ENCODE measurements at places on chromosomes 12 and 14.
A peak's percentile ranks its signal among the peaks of the same experiment; 100 is the strongest.

DNA sequence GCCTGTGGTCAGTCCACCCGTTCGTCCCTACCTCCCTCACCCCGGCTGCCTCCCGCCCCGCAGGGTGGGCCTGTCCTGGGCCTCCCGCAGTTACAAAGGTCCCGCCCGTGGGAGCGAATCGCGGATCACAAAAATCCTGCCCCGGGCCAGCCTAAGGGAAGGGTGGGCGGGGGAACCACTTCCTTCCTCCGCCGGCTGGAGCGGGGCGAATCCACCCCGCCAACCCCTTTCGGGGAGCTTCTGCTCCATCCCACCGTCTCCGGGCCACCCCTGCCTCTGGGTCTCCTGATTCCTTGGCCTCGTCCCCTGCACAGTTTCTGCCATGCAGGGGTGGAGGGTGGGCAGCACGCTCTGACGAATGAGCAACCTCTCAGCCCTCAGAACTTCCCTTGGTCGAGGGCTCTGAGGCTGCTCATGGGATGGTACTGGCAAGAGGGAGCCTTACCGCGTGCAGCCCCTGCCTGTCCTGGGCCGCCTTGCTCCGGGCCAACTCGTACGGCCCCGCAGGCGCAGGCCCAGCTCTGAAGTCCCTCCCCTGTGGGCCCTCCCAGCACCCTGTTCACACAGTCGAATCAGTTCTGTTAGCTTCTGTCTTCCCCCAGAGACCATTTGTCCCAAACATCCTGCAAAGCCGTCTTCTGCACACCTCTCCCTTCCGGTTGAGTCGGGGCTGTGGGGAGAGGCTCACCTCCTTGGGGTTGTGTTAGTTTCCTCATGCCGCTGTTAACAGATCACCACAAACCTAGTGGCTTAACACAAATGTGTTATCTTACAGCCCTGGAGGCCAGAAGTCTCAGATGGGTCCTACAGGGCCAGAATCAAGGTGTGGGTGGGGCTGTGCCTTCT lies 589 bp upstream of the HVCN1 start:
- peak; percentile 37 for DNase-seq

- no peak for DNase-seq
Measured at GRCh38 chr12:12408265-12408690, 51.4 kb downstream of the BORCS5 start.

GRCh38 chr12:25041006-25041741 lies 92.3 kb upstream of the BCAT1 start:
- DNase-seq: no peak

DNA sequence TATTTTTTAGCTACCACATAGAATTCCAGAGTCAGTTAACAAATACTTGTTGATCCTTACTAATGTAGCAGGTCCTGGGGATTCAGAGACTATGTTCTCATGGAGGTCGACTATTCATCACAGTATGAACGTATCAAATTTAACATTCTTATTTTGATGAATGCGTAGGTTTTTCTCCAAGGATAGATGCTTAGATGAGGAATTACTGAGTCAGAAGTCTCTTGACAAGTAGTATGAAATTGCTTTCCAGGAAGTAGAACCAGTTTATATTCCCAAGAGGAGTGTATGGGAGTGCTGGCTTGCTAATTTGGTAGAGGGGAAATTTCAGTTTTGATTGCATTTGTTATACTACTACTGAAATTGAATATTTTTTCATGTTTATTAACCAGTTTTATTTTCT lies 42.8 kb upstream of the CRADD start:
- DNase-seq: no peak

DNA sequence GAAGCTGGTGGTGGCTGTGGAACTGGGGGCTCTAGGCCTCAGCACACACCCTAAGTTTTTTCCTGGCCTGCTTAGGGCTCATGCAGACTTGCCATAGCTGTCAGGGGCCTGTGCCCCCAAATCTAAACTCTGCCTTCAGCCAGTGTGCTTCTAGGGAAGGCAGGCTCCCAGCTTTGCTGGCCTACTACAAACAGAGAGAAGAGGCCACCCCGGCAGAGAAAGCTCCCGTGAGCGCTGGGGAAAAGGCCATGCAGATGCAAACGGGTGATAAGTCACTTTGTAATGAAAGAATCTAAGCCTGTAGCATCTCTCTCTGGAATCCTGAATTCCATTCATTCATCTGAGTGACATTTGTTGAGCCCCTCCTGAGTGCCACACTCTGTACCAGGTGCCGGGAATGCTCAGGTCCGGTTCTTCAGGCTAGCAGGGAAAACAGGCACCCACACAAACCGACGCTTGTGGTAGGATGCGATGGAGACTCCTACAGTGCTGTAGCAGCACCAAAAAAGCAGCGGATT lies 29.9 kb downstream of the JDP2 start:
- no peak for DNase-seq

GRCh38 chr12:101967506-101967905 lies 90.1 kb downstream of the DRAM1 start:
- peak; percentile 21 for DNase-seq

- DNase-seq: no peak
Measured at GRCh38 chr12:120485961-120486881, 9.7 kb upstream of the DYNLL1 start.

DNA sequence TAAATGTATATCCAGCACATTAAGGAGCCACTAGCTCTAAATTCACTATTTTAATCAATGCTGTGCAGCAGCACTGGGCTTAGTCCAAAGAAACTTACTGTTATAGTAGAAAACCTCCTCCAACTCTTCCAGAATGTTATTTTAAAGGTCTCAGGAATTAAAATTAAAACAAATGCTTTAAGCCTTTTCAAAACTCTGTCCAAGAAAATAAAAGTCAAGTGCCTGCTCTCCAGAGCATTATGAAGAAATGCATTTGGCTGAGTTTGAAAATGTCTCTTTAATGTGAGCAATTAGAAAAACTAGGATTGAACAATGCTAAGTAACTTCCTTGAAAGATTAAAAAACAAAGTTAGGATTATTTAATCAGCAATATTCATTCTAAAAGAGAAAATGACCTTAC lies 322.4 kb upstream of the DCN start:
- no peak for DNase-seq

- DNase-seq: peak; percentile 42
Measured at GRCh38 chr12:48999371-49000131, at the start of gene DDN. DDN (minus strand) TSS chr12:48999375; CDS start chr12:48999287, 88 bp downstream.

- DNase-seq: no peak
Measured at GRCh38 chr14:68036202-68036601, 216.6 kb downstream of the RAD51B start.

DNA sequence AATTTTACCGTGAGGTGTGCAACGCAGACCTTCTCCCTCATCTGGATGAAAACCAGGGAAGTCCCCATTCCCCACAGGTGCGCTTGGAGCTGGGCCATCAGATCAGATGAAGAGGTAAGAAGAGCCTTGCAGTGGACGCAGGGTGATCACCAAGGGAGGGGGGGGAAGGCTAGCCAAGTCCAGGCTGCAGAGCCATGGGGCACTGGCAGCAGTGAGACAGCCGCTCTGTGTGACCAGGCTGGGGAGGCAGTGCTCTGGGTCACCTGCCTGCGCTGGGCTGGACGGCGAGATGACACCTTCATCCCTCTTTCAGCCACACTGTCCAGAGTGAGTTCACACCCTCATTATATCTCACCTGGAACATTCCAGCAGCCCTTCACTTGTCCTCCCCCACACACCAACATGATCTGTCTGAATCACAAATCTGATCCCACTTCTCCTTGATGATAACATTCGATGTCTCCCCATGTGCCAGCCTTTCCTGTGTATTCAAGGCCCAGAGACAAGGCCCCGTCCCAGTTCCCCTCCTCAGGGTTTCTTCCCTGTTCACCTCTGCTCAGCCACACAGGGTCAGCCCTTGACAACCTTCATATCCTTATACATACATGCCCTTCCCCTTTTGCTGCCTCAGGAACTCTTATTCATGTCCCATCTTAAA lies 65.9 kb upstream of the VASH1 start:
- no peak for DNase-seq

GRCh38 chr14:93787465-93788292 lies 606 bp downstream of the PRIMA1 start:
- DNase-seq: no peak

DNA sequence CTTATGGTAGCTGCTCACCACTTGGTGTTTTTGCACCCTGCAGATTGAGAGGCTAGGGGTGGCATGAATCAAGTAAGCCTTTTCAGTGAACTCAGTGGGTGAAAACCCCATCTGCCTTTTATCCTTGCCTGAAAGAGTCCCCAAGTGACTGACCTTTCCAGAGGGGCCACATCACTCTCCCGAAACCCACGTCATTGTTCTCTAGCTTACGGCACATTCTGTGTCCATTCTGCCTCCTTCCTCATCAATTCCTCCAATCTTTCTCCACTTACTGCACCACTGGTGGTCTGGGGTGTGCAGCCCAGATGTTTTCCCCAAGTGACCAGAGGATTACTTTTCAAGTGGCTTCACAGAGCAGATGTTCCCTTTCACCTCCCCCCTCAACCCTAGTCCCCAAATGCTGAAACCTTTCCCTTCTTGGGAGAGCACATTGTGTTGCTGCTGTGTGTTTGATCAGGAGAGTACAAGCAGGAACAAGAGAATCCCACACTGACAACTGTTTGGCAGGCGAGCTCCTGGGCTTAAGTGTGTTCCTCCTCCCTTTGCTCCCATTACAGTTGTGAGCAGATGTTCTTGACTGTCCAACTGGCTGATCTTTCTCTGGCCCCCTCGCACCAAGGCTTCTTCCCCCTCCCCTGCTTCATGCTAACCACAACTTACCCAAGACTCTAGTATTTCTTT lies 138.0 kb upstream of the IGF1 start:
- DNase-seq: no peak

DNA sequence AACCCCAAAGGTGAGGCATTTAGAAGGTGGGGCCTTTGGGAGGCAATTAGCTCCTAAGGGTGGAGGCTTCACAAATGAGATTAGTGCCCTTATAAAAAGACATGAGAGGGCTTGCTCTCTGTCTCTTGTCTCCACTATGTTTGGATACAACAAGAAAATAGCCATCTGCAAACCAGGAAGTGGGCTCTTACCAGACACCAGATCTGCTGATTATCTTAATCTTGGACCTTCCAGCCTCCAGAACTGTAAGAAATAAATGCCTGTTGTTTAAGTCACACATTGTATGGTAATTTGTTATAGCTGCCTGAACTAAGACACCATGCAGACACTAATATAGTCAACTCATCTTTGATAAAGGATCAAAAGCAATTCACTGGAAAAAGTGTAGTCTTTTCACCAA lies 34.4 kb downstream of the TMEM116 start:
- no peak for DNase-seq

- no peak for DNase-seq
Measured at GRCh38 chr14:62123961-62124360, 361.7 kb downstream of the SNAPC1 start.

DNA sequence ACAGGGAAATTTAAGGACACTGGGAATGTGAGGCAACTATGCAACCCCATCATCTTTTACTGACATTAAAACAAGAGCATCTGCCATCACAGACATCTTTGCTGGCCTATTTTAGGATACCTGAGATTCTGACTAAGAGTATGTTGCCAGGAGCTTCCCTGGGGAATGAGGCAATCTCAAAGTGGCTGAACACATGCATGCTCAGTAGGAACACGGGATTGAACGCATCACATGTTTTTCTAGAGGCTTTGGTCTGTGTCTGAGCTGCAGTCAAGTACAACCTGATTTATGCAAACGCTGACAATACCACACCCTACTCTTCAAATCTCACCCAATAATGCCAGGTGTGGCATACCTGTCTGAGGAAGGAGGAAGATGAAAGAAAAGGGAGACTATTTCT lies 416.5 kb downstream of the NELL2 start:
- DNase-seq: no peak

DNA sequence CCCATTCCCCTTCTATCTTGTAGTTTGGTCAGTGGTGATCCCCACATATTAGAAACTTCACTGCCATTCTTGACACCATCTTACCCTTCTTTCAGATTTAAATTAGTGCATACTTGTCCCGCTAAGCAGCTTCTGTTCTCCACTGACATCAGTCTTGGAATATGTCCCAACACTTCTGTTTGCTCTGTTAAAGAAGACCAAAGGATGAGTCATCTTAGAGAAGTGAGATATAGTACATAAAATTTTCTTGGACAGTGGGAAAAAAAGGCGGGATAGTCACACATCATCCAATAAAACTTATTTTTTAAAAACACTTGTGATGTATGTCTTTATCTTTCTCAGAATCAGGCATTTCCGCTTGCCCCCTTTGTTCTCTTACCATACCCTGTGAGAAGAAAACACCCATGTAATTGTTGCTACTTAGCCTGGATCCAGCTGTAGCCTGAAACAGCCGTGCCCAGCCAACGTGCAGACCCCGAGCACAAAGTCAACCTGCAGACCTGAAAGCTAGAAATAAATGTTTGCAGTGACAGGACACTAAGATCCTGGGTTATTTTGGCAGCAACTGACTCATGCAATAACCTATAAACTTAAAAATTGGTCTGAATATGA lies 100.1 kb upstream of the PDE3A start:
- DNase-seq: no peak

GRCh38 chr12:106119301-106119700 lies 19.5 kb downstream of the NUAK1 start:
- no peak for DNase-seq

GRCh38 chr14:66395300-66395699 lies 90.9 kb upstream of the CCDC196 start:
- peak; percentile 17 for DNase-seq

GRCh38 chr14:81166121-81166520 lies 54.6 kb downstream of the GTF2A1 start:
- DNase-seq: no peak

GRCh38 chr12:40947797-40948196 lies 240.3 kb upstream of the PDZRN4 start:
- no peak for DNase-seq

GRCh38 chr14:34722723-34723545 lies 8.5 kb upstream of the CFL2 start:
- DNase-seq: peak; percentile 31

DNA sequence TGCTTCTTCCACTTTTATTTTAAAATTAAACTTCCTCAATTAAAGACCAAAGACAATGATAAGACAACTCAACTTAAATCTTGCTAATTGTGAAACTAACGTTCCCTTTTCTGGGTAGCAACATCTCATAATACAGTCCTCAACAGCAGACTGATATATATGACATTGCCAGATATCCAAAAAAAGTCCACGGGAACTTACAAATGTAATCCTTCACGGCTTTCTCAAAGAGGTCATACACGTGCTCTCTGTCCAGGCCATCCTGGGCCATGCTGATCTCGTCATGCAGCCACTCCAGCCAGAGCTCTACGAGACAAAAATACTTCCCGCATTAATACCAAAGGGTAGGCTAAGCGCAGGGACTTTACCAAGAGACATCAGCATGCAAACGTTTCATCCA lies 13.3 kb downstream of the SART3 start:
- no peak for DNase-seq

DNA sequence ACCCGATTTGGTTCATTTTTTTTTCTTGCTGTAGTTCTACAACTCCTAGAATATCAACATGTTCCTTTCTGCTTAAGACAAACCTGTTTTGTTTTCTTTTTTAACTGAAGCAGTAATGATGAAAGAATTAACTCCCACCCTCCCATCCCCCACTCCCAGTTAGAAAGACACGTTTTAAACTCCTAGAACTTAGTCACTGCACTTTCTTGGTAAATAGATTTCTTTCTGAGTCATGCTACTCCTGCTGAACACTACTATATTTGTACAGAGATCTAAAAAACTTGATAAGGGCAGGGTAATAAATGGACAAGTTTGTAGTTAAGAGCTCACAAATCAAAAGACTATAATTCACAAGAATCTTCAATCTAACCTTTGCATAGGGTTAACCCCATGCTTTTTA lies 118.9 kb upstream of the PTPRB start:
- DNase-seq: no peak

Measured in naive thymus-derived CD8-positive, alpha-beta T cell (primary cell).